ENCODE measurements at places on chromosomes 2 and 18.

DNA sequence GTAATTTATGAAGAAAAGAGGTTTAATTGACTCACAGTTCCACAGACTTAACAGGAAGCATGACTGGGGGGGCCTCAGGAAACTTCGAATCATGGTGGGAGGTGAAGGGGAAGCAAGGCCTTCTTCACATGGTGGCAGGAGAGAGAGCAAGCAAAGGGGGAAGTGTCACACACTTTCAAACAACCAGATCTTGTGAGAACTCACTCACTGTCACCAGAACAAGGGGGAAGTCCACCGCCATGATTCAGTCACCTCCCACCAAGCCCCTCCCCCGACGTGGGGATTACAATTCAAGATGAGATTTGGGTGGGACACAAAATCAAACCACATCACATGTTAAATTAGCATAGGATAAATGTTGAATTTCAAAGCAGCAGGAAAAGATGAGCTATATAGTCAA, 56.2 kb downstream of the STRADB start:
- DNase-seq, result no peak

DNA sequence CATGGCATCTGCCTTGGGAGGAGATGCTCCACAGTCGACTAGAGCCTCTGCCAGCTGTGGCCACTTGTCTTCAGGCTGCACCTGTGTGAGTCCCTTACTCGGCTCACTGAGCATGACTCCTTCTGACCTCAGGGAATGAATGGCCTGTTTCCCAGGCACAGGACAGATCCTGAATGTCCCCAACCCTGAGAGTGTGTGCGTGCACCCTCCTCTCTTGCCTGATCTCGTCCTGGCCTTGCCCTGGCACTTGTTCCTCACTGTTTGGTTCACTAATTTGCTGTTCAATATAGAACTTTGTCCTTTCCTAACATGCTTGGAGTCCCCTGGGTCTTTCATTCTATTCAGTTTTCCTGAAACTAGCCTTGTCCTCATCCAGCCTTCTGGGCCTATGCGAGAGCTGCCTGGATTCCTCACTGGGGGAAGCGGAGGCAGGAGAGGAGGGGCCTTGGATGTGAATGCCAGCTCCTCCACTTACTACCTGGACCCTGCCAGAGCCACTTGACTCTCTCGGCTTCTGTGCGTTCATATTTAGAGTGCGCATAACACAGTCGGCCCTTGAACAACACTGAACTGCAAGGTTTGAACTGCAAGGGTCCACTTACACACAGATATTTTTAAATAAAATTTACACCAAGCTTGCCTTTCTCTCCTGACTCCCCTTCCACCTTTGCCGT, 184.8 kb downstream of the ACKR3 start:
- no peak for DNase-seq

- no peak for DNase-seq
Observed at GRCh38 chr18:58161659-58162058, 117.6 kb downstream of the NEDD4L start.

DNA sequence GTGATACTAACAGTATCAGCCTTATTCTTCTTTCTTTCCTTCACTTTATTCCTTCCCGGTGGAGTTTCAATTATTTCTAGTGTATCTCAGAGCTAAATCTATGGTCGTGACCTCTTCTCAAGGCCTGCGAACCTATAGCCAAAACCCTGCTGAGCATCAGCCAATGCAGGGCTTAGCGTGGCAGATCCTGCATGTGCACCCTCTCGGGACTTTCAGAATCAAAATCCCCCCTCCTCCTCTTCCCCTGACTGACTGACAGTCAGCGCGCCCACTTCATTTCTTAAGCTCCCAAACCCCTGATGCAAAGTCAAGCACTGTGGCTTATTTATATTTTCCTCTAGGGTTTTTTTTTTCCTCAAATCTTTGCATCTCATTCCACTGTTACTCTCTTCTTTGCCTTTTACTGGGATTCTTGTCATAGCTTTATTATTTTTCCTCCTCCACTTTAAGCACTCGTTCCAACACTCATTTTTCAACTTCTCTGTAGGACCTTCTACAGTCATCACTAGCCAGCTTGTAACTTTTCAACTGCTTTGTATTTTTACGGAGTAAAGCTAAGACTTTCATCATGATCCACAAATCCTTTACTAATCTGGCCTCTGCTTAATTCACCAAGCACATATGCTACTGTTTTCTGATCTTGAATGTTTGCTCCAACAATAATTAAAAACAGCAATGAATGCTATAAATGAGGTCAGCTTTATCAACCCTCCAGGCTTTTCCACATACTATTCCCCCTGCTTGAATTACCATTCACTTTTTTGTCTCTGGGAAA, 896.5 kb upstream of the PIK3C3 start:
- DNase-seq, result no peak

GRCh38 chr2:1603059-1603458, 141.3 kb downstream of the PXDN start:
- DNase-seq, result no peak

All from stimulated activated CD4-positive, alpha-beta T cell treated with anti-CD3 and anti-CD28 coated beads, Interleukin-1b, Interleukin-23, amount 100 ng/mL, for 1 hour (primary cell).